ENCODE measurements at places on chromosomes 3 and 15. TPM values are rescaled to one million over a fixed set of nuclear protein-coding genes. Genes with fewer than 3 reads are reported as not detected.

ACKR2 gene
- 1.2 TPM for total RNA-seq

ADAMTS7 gene
- 98.7 TPM for total RNA-seq

MEIS2 gene
- total RNA-seq = 379 TPM

XCR1 gene
- not detected for total RNA-seq

SLC24A5 gene
- total RNA-seq = not detected

EFL1 gene
- total RNA-seq = 24.5 TPM

GRK7 gene
- total RNA-seq = 0.11 TPM

USP50 gene
- total RNA-seq = 1.5 TPM

ITPKA gene
- total RNA-seq = 0.80 TPM

GRCh38 chr3:174408310-174408709 lies 450.8 kb upstream of the NAALADL2 start:
- DNase-seq = no peak

- no peak for DNase-seq
Observed at GRCh38 chr15:38623744-38624143, 59.1 kb upstream of the RASGRP1 start.

DNA sequence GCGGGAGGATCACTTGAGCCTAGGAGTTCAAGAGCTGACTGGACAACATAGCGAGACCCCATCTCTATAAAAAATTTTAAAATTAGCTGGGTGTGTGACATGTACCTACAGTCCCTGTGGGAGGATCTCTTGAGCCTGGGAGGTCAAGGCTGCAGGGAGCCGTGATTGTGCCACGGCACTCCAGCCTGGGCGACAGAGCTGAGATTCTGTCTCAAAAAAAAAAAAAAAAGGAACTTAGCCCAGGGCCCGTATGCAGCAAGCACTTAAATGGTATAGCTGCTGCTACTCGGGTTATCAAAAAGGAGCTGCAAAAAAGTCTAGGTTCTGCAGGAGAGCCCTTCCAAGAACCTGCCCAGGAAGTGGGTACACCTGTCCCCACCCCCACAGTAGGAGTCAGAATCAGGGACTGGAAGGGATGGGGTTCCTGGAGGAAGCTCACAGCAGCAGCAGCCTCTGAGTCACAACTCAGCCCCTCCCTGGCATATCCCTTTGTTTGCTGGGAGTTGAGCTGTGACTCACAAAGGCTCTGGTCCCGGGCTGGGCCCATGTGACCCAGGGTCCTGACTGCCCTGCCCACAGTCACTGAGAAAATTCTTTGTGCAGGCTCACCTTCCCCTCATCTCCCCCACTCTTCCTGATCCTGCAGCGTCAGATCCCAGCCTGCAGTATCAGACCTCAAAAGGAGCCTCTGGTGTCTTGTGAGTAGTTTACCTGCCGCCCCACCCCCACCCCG lies at the start of gene SPATA12:
Gene SPATA12 (plus strand): TSS at position 576 of the 733 bp plus-strand sequence. CDS start 13,031 bp downstream, outside the sequence.
- DNase-seq = no peak

DNA sequence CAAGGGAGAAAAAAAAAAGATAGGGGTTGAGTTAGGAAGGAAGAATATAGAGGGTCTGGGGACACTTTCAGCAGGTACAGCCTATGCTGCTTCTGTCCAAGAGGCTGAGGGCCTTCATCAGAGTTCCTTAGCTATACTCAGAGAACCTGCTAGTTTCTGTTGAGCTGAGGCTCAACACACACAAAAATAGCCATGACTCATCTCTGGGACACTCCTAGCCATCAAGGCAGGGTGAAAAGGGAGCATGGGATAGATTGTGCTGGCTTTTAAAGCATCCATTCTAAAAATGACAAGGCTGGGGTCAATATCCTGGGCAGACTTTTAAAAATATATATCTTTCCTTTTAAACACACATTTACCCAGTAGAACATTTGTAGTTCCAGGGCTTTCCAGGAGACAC lies 2.8 kb upstream of the RTP2 start:
- DNase-seq = no peak

- no peak for DNase-seq
Observed at GRCh38 chr3:22734756-22735155, 468.4 kb upstream of the UBE2E2 start.

DNA sequence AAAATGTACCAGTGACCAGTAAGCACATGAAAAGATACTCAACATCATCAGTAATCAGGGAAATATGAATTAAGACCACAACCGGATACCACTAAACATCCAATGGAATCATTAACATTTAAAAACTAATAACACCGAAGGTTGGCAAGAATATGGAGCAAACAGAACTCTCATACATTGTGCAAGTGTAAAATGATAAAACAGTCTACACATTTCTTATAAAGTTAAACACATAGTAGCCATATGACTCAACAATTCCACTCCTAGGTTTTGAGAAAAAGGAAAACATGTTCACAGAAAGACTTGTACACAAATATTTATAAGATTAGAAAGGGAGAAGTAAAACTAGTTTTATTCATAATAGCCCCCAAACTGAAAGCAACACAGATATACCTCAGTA lies 60.3 kb upstream of the SLCO2A1 start:
- DNase-seq = no peak

DNA sequence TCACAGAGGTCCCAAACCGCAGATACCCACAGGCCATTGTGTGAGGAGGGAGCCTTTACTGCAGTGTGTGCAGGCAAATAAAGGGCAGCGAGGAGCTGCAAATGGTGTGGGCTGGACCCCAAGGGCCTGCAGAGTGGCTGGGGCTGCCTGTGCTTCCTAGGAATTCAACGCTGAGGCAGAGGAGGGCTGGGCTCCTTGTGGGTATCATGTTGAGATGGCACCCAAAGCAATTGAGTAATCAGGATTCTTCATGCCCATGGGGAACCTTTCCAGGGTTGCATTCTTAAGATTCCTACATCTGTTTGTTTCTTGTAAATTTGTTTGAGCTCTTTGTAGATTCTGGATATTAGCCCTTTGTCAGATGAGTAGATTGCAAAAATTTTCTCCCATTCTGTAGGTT lies 85.4 kb upstream of the LIPC start:
- no peak for DNase-seq

GRCh38 chr3:185420762-185421161 lies 57.8 kb downstream of the MAP3K13 start:
- DNase-seq = no peak

GRCh38 chr15:90099072-90099867 lies 3.0 kb downstream of the IDH2 start:
- no peak for DNase-seq

GRCh38 chr3:127483005-127483641 lies 107.4 kb downstream of the TPRA1 start:
- DNase-seq = peak; percentile 26

- DNase-seq = no peak
Observed at GRCh38 chr15:65177901-65178300, 7.2 kb downstream of the CLPX start.

DNA sequence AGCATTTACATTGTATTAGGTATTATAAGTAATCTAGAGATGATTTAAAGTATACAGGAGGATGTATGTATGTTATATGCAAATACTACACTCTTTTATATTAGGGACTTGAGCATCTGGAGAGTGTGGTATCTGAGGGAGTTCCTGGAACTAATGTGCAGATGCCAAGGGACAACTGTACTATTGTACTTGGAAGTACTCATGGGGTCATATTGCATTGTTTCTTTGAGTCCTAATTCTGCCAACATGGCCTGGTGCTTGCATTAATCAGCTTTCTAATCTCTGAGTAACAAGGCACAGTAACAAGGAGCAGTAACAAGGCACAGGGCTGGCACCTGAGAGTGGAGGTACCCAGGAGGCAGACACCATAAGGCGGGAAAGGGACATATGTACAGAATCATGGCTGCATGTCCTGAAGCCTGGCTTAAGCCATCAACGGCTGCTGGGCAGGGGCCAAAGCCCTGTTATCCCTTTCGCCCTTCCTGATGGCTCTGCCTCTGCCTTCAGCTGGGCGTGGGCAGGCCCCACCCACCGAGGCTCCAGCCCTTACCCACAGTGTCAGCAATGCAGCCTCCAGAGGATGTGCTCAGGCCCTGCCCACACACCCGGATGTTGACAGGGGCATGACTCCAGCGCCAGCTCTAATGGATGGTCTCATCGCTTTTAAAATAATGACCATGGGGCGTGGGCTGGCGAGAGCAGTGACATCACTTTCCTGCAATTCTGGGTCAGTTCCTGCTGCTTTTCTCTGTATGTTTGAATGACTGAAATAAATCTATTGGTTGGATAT lies 22.9 kb downstream of the CEMIP start:
- DNase-seq = no peak

DNA sequence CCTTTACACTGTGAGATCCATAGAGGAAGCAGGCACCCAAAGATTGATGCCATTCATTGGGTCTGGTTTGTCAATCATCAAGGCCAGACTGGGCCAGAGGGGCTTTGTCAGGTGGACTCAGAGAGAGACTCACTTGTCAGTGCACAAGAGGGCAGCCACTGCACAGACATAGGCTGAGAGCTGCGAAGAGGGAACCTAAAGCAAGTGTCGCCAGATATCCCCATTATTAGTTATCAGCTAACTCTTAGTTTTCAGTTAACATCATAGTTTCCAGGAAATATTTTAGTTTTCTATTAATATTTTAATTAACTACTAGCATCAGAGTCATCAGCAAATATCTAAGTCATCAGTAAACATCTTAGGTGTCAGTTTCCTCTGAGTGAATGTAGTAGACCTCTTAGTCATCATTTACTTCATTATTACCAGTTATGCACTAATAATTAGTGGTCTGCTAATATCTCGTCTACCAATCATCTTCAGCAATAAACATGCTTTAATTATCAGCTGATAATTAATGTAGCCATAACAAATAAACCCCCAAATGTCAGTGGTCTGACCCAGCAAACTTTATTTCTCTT lies 41.7 kb upstream of the LIMD1 start:
- no peak for DNase-seq

GRCh38 chr3:58361866-58362265 lies 29.2 kb downstream of the PXK start:
- DNase-seq = no peak

GRCh38 chr15:74620636-74621545 lies 5.3 kb downstream of the CLK3 start:
- DNase-seq = peak; percentile 55

- DNase-seq = no peak
Observed at GRCh38 chr3:144437989-144438388, 466.4 kb downstream of the DIPK2A start.
